ENCODE measurements at places on chromosomes 1 and 21.

GRCh38 chr1:202935844-202936243 is 8.8 kb upstream of the KLHL12 start:
- H3K27me3 ChIP-seq: no peaks in the 10 kb centered on the region
- no peak overlapping the region for H3K4me3 ChIP-seq
- H3K27ac ChIP-seq: no peak overlapping the region
- H3K4me1 ChIP-seq: no peaks in the 10 kb centered on the region

- H3K27me3 ChIP-seq: no peaks in the 10 kb centered on the region
- no peaks in the 10 kb centered on the region for H3K36me3 ChIP-seq
- no peak overlapping the region for H3K27ac ChIP-seq
- DNase-seq: peak; percentile 39
These were observed 1.2 kb downstream of the TUT4 start for GRCh38 chr1:52551507-52552235.

- no peaks in the 10 kb centered on the region for H3K36me3 ChIP-seq
- H3K4me3 ChIP-seq: no peak overlapping the region
- H3K27ac ChIP-seq: no peak overlapping the region
- peak; percentile 8 for DNase-seq
- H3K4me1 ChIP-seq: no peaks in the 10 kb centered on the region
These were observed 22.1 kb upstream of the NEXN start for GRCh38 chr1:77866296-77866695.

- H3K4me1 ChIP-seq: peaks cover 19% of the 10 kb centered on the region
- peaks cover 8% of the 10 kb centered on the region for H3K36me3 ChIP-seq
- H3K27ac ChIP-seq: 0 out of 2 replicates have a peak overlapping the region, but pooled peaks have one; percentile 1
- DNase-seq: peak; percentile 5
These were observed 37.1 kb downstream of the C21orf91 start for GRCh38 chr21:17782051-17782450.

GRCh38 chr1:33099290-33100118 is 18.6 kb downstream of the AZIN2 start:
- H3K4me3 ChIP-seq: no peak overlapping the region
- H3K27me3 ChIP-seq: 0 out of 2 replicates have a peak, but pooled peaks cover 8% of the 10 kb centered on the region
- DNase-seq: peak; percentile 61
- H3K36me3 ChIP-seq: no peaks in the 10 kb centered on the region

- DNase-seq: peak; percentile 46
- H3K4me3 ChIP-seq: no peak within 1 kb of the TSS
- no peaks in the 10 kb centered on the region for H3K36me3 ChIP-seq
- no peaks in the 10 kb centered on the region for H3K4me1 ChIP-seq
These were observed at the start of gene GBP4 for GRCh38 chr1:89198491-89199072. Gene GBP4 (minus strand): TSS chr1:89198942. CDS start chr1:89198834, 108 bp downstream.

DNA sequence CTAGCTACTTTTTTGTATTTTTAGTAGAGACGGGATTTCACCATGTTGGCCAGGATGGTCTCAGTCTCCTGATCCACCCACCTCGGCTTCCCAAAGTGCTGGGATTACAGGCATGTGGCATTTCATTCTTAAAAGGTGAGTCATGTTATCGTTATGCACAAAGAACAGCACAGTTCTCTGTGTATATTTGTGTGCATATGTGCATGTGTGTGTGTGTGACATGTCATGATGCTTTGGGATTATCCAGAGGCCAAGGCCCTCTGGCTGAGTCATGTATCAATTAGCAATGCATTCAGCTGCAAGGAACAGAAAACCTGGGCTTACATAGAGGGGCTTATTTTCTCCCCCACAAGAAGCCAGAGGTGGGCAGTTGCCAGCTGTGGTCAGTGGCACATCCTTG is 301.7 kb upstream of the KAZN start:
- no peak for DNase-seq
- no peaks in the 10 kb centered on the region for H3K27me3 ChIP-seq

GRCh38 chr1:200245473-200245872 is 164.4 kb downstream of the ZNF281 start:
- no peak overlapping the region for H3K4me3 ChIP-seq
- no peak overlapping the region for H3K27ac ChIP-seq
- no peak for DNase-seq
- H3K27me3 ChIP-seq: no peaks in the 10 kb centered on the region
- no peaks in the 10 kb centered on the region for H3K36me3 ChIP-seq
- peaks cover 17% of the 10 kb centered on the region for H3K4me1 ChIP-seq

DNA sequence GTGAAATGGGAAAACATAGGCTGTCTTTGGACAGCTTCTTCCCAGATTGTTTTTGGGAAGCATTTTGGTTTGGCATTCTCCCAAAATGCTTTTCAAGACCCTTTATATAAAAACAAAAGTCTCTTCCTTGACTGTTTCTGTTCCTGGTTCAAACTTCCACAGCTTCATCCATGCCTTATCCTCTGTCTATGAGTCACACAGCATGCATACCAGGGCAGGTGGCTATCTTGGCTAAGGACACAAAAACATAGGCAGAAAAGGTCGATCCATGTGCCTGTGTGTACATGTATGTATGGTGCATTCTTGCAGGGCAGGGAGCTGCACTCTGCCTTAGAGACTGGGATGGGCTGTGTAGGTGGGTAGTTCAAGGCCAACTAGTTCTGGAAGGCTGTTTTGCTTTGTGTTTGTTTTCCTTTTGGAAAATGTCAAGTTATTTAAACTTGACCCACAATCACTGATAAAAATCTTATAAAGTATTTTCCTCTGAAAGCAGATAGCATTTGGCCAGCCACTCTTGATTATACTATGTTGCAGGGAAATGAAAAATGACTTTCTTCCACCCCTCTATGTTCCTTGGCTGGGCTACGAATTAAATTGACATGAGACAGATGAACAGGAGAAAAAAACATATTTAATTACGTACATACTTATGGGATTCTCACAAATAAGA is 437.0 kb downstream of the SIPA1L2 start:
- no peak overlapping the region for H3K4me3 ChIP-seq
- no peak overlapping the region for H3K27ac ChIP-seq
- H3K27me3 ChIP-seq: no peaks in the 10 kb centered on the region
- H3K36me3 ChIP-seq: 0 out of 2 replicates have a peak, but pooled peaks cover 4% of the 10 kb centered on the region
- H3K4me1 ChIP-seq: peaks cover 4% of the 10 kb centered on the region

DNA sequence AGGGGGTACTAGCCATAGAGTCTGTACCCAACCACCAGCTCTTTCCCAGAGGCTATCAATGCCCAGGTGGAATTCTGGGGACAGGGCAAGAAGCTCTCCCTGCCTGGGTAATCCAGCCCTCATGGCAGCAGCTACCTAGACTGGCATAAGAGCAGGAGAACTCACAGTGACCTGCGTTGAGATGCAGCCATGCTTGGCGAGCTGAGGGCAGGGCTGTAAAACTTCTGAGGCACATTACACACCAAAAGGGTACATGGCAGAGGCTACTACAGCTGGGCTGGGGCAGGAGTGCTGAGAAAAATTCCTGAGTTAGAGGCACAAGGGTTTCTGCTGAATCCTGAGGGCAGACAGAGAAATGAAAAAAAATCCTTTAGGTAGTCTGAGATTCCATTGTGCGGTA is 927.9 kb upstream of the B3GALT2 start:
- DNase-seq: no peak
- H3K27ac ChIP-seq: no peak overlapping the region
- H3K4me3 ChIP-seq: no peak overlapping the region
- H3K36me3 ChIP-seq: no peaks in the 10 kb centered on the region
- H3K27me3 ChIP-seq: no peaks in the 10 kb centered on the region

DNA sequence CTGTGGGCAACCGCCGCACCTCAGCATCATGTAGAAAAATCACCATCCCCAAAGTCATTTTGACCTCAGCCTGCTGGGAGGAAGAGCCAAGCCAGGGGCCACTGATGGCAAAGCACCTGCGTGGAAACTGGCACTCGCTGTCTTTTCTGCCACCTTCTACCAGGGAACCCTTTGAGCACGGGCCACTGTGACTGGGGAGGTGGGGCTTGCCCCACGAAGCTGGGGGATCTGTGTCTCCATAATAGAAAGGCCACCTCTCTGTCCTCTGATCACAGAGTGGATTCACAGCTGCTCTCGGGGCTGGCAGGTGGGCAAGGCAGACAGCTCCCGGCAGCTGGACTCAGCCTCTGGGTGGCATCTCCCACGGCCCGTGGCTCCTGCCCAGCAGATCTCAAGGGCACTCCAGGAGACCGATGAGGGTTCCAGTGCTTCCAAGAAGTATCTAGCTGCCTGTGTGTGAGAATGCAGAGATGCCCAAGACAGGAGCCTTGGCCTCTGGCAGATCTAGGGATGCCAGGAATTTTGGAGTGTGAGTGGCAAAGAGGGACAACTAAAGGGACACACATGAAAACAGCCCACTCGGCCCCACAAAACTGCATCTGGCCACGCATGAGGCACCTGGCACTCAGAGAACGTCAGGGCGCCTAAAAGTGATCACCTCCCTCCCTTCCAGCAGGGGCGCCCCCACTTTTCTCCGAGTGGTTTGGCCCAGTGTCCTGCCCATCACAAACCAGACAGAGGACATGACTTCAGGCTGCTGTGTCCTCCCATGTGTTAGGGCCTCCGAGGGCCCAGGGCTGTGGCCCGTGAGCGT is 102.6 kb downstream of the PDE9A start:
- H3K27me3 ChIP-seq: no peaks in the 10 kb centered on the region
- no peak overlapping the region for H3K4me3 ChIP-seq
- no peaks in the 10 kb centered on the region for H3K4me1 ChIP-seq

GRCh38 chr1:208538587-208538986 is 294.4 kb upstream of the PLXNA2 start:
- H3K36me3 ChIP-seq: no peaks in the 10 kb centered on the region
- DNase-seq: no peak
- no peaks in the 10 kb centered on the region for H3K27me3 ChIP-seq
- no peaks in the 10 kb centered on the region for H3K4me1 ChIP-seq
- H3K4me3 ChIP-seq: no peak overlapping the region

DNA sequence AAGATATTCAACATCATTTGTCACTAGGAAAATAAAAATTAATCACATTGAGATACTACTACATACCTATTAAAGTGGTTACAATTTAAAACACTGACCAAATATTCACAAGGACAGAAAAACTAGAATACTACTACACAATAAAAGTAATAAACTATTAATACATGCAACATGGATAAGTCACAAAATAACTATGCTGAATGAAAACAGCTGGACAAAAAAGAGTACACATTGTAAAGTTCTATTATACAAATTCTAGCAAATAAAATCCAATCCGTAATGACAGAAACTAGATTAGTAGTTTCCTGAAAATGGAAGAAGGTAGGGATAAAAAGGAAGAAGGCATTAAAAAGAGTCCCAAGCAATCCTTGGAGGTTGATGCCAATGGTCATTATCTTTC is 348.7 kb upstream of the PTBP2 start:
- H3K4me1 ChIP-seq: no peaks in the 10 kb centered on the region
- H3K27ac ChIP-seq: no peak overlapping the region
- H3K4me3 ChIP-seq: no peak overlapping the region
- no peak for DNase-seq

DNA sequence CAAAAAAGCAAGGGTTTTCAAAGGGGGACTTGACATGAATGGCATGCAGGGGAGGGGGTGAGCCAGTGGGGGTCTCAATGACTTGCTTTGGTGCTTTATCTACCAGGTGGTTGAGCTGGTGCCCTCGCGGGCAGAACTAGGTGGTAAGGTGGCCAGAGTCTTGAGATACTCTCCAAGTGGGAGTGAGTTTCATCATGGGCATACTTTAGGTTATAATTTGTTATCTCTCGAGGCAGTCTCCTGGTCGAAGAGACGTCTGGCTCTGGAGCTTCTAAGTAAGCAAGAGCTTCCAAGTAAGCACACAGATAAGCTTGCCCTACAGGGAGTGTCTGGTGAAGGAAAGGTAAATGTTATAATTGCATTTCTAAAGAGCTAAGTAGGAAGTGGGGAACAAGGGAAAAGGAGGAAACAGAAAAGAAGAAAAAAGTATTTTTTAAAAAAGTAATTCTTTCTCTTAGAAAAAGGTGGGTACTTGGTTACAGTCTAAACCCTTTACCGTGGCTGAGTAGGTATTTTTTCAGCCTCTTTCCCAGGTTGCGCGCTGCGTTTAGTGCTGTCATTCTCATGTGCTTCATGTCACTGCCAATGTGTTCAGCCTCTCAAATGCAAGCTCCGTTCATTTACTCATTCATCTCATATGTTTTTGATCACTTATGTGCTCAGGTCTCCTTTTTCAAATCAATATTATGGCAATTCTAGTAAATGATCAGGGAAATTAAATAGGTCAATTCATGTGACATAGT is 31.6 kb upstream of the DNAJC6 start:
- peaks cover 7% of the 10 kb centered on the region for H3K27me3 ChIP-seq
- H3K4me3 ChIP-seq: peak overlapping the region; percentile 29
- DNase-seq: no peak
- no peaks in the 10 kb centered on the region for H3K36me3 ChIP-seq
- peaks cover 33% of the 10 kb centered on the region for H3K4me1 ChIP-seq
- no peak overlapping the region for H3K27ac ChIP-seq

DNA sequence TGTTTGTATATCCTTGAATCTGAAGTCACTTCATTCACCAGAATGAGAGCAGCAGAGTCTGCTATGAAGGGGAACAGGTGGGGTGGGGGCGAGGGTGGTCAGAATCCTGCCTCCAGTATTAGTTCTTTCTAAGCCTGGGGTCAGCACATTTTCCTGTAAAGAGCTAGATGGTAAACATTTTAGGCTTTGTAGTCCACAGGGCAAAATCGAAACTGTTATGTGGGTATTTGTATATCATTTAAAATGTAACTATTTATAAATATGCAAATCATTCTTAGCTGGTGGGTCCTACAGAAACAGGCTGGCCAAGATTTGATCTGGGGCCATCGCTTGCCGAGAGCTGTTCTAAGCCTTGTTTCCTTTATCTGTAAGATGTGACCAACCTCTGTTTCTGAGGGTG is 96.0 kb downstream of the IGSF21 start:
- no peak overlapping the region for H3K27ac ChIP-seq
- DNase-seq: no peak
- no peaks in the 10 kb centered on the region for H3K27me3 ChIP-seq
- H3K4me1 ChIP-seq: peaks cover 42% of the 10 kb centered on the region
- no peak overlapping the region for H3K4me3 ChIP-seq
- H3K36me3 ChIP-seq: no peaks in the 10 kb centered on the region

GRCh38 chr21:26964170-26964778 is 2.6 kb downstream of the ADAMTS5 start:
- peak; percentile 74 for DNase-seq
- peaks cover 53% of the 10 kb centered on the region for H3K27me3 ChIP-seq
- no peaks in the 10 kb centered on the region for H3K36me3 ChIP-seq
- no peak overlapping the region for H3K27ac ChIP-seq
- H3K4me3 ChIP-seq: no peak overlapping the region

- H3K36me3 ChIP-seq: no peaks in the 10 kb centered on the region
- no peak overlapping the region for H3K4me3 ChIP-seq
- peaks cover 21% of the 10 kb centered on the region for H3K4me1 ChIP-seq
- no peaks in the 10 kb centered on the region for H3K27me3 ChIP-seq
- no peak overlapping the region for H3K27ac ChIP-seq
These were observed 476.0 kb upstream of the CAMK1G start for GRCh38 chr1:209107535-209107934.

All from GM23338 (cell line).